ENCODE measurements at places on chromosomes 2 and 18.

- DNase-seq: no peak
Observed at GRCh38 chr2:161042990-161043625, 117.1 kb upstream of the TANK start.

DNA sequence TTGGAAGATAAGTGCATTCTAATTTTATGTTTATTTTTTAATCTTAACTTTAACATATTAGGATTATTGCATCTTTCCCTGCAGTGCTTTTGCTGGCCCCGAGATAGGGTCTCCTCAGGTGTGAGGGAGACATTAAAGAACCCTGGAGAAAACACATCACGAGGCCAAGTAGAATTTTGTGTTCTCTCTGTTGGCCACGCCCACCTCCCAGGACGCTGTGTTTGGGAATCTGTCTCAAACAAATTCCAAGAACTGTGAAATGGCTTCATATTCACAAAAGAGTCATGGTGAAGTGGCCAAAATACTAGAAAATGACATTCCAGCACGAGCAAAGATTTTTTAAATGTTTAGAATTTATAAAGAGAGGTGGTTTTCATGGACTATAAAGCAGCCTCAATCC, 27.3 kb downstream of the RNF144A start:
- DNase-seq: no peak

DNA sequence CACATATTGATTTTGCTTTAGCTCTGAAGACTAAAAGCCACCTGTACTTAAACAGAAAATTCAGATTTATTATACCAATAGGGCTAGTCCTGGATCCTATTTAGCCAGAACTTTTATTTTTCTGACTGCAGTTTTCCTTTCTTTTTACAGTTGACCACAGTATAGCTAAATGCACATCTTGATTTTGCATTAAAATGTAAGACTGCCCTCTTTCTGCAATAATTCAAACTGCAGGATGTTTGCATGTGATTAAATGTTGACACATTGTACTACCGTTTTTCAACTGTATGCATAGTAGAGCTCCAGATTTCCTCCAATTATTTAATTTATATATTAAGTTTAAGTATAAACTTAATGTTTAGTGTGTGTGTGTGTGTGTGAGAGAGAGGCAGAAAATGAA, 1262.9 kb downstream of the SUCLG1 start:
- DNase-seq: peak; percentile 20

DNA sequence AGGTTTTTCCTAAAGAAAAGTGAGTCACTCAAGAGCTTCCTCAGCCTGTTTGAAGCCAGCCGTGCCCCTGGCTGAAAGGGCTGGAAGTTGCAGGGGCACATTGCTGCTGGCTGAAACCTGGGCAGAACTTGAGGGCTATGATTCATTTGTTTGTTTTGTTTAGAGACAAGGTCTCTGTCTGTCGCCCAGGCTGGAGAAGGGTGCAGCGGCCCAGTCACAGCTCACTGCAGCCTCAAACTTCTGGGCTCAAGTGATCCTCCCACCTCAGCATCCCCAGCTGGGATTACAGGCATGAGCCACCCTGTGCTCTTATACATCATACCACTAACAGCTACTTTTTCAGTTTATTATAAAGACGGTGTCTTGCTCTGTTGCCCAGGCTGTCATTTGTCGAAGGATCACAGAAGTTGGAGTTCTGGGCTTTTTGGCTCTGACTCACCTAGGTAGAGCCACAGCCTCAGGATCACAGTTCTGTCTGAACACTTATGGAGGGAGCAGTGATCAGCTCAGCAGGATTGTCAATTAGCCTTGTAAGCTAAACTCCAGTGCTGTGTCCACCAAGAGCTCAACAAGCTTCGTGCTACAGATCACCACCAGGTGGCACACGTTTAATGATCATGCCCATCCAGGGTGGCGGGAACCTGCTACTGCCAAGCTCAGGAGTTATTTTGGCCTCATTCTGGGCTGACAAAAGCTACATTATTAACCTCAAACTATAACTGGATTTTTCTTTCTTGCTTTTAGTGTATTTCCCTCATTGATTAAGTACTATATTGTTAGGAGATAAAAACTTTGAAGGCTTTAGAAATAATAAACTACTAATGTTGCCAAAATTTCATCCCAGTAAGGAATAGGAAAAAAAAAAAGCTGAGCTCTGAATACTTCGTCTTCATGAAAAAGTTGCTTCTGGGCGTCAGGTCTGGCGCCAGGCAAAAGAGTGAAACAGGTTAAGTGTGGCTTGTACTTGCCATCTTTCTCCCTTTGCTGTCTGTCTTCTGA, 57.9 kb downstream of the ARHGEF33 start:
- no peak for DNase-seq

DNA sequence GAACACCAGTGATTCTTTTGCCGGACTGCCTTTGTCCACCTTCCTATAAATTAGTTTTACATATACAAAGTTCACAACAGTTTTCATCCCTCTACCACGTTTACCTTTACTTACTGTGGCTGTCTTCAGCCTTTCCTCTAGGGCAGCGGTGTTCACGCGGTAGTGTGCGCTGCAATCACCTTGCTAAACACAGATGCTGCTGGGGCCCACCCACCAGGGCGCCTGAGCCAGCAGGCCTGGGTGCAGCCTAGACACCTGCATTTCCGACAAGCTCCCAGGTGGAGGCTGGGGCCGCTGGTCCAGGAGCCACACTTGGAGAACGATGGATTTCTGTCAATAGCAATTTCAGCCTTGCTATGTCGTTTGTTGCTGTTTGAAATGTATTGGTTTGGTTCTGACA, 83.1 kb downstream of the NDUFA10 start:
- no peak for DNase-seq

DNA sequence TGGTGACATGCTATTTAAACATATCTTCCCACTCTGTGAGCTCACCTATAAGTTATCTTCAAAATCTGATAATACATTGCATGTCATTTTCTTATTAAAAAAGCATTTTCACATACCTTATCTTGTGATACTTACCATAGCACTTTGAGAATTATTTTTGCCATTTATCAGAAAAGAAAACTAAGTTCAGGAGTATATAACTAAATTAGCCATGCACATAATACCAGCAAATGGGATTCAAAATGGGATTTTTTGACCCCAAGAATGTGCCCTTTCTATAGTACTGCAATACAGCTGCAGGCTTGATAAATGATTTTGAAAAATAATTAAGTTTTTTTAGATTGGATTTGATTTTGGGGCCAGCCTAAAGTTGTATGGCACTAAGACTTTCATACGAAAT, 41.2 kb downstream of the SLC8A1 start:
- DNase-seq: no peak

DNA sequence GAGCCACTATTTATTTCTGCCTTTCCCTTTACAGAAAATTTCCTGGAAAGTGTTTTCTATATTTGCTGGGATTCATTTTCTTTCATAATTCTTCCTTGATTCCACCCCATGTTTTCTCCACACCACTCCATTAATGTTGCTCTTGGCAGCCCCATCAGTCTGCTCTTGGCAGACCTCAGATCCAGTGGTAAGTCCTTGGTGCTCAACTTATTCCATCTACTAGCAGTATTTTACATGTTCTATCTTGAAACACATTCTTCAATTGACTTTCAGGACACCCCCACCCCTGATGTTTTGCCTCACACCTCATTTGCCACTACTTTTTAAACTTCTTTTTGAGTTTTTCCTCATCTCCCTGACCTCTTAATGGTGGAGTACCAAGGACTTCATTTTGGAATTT, 65.0 kb downstream of the HNMT start:
- no peak for DNase-seq

- DNase-seq: no peak
Observed at GRCh38 chr2:109333414-109334210, 204.6 kb downstream of the SH3RF3 start.

GRCh38 chr2:69163109-69163508, 150.1 kb downstream of the ANTXR1 start:
- no peak for DNase-seq

GRCh38 chr2:86230961-86231360, 31.7 kb downstream of the MRPL35 start:
- no peak for DNase-seq

GRCh38 chr2:157476953-157477709, 33.2 kb upstream of the CYTIP start:
- DNase-seq: no peak

DNA sequence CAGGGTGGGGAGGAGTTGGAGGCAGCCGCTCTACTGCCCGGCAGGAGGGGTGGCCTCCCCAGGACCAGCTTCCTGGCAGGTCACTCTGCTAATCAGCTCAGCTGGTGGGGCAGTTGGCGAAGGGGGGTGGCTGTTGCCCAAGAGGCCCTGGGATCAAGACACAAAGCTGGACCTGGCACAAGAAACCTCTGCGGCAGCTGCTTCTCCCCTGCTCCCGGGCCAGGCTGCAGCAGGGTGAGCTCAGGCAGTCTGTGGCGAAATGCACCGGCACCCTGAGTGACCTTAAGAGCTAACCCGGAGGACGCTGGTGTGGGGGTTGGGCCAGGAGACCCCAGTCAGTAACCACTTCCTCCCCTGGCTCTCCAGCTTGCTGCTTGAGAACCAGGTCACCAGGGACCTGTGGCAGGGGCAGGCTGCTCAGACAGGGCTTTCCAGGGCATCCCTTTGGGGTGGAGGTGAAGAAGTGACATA, 31.1 kb downstream of the TOGARAM2 start:
- no peak for DNase-seq

DNA sequence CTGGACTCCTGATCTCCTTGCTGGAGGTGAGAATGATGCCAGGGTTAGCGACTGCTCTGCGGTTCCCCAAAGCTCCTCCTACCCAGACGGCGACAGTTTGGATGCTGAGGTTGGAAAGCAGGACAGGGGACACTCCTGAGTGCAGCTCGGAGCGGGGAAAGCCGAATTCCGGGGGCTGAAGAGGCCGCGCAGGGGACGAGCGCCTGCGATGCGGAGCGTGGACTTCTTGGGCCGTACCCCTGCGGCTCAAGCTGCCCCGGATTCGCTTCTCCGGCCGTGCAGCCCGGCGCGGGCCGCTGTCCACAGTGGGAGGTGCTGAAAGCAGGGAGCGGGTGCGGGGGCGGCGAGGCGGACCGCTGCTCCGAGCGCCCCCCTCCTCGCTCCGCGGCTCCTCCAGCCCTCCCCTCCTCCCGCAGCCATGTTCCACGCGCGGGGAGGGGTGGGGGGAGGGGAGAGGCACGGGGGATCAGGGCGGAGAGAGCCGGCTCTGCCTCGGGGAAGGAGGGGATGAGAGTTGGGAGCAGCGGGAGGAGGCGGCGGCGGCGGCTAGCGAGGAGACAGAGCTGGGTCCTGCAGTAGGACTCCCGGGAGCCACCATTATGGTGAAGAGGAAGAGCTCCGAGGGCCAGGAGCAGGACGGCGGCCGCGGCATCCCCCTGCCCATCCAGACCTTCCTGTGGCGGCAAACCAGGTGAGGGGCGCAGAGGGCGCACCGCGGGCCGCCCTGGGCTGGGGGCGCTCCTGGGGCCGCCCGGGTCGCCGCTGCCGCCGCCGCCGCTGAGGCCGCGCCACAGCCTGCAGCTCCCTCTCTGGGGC, at the start of gene UNC80:
UNC80 (plus strand) TSS at position 359 of the 816 bp plus-strand sequence; CDS start at position 600, 241 bp downstream.
- peak; percentile 8 for DNase-seq

DNA sequence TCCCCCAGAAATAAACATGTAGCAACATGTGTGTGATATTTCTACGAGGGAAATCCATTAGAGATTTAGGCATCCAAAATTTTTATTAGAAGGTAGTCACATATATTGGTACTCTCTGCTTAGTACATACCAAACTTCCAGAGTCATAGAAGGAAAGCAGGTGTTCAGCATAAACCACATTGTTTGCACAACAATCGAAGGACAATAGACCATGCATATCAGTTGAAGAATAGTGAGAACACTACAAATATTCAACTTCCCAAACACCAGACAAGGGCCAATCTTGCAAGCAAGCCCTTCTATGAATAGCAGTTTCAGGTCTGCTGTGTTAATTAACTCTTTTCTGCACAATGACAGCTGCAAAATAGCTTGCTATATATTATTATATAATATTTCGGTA, 702.2 kb downstream of the ERBB4 start:
- DNase-seq: no peak

GRCh38 chr2:98768384-98769113, 37.6 kb upstream of the MGAT4A start:
- no peak for DNase-seq

- no peak for DNase-seq
Observed at GRCh38 chr2:70116936-70117552, 29.8 kb downstream of the PCBP1 start.

DNA sequence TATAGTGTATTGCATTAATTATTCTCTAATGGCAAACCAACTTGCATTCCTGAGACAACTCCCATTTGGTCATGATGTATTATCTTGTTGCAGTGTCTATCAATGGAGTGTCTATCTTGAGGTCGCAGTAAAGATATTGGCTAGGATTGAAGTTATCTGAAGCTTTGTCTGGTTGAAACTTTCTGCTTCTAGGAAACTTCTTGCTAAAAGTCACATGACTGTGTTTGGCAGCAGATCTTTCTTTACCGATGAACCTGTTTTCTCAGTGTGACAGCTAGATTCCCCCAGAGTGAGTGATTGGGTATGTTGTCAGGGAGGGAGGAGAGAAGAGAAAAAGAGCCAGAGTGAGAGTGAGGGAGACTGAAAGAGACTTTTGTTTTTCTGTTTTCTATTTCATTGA, 119.6 kb downstream of the QPCT start:
- DNase-seq: no peak

DNA sequence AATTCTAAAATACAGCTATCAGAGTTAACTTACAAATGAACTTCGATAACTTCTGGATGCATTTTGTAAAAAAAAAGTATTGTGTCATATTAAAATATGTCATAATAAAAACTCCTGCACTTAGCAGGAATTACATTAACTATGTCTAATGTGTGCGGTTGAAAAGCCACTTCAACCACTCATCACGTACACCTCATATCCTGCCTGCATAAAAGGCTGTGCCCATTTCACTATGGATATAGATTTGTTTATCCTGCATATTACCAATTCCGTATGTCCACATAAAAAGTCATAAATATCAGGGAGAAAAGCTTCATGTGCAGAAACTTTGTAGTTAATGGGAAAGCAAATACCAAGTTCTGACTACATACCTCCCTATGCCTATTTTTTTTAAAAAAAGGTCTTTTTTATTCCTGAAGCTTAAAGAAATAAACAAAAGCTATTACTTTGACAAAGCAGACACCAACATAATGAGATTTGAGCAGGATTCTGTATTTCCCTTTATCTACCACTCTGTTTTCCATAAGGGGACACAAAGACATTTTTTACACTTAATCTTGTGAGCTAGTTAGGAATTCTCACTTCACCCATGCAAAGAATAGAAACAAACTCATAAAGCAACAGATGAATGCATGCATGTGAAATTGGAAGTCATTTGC, 96.1 kb downstream of the PPP1R1C start:
- DNase-seq: no peak

DNA sequence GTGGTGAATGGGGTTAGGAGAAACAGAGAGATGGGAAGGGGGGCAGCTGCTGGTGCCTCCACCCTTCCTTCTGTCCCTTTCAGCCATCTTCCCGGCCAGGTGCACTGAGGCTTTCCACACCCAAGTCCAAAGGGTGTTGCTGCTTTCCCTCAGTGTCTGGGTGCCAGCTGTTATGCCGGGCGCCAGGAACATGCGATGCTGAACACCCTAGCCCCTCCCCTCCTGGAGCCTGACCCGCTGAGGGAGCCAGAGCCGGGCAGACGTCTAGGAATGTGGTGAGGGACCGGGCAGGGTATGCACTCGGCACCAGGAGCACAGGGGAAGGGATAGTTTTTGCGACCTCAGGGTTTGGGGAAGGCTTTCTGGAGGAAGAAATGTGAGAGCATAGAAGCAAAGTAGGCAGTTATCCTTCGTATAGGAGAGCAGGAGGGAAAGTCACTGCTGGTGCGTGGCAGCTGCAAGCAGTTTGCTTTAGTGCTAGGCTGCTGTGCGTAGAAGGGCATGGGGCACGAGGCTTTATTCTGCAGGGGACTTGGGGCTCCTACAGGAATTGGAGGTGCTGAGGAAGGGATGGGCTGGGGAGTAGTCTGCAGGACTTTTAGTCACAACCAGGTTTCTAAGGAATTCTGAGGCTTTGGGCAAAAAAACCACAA, 147.7 kb downstream of the TSN start:
- DNase-seq: no peak

- no peak for DNase-seq
Observed at GRCh38 chr18:36406805-36407204, 109.3 kb downstream of the FHOD3 start.
